Stimulated activated CD8-positive, alpha-beta memory T cell treated with anti-CD3 and anti-CD28 coated beads, Interleukin-2, amount 100 ng/mL, for 1 hour (primary cell): ENCODE measurements at places on chromosomes 1 and 21.

- DNase-seq = no peak
These were observed 46.0 kb upstream of the PLA2G4A start for GRCh38 chr1:186782791-186783190.

DNA sequence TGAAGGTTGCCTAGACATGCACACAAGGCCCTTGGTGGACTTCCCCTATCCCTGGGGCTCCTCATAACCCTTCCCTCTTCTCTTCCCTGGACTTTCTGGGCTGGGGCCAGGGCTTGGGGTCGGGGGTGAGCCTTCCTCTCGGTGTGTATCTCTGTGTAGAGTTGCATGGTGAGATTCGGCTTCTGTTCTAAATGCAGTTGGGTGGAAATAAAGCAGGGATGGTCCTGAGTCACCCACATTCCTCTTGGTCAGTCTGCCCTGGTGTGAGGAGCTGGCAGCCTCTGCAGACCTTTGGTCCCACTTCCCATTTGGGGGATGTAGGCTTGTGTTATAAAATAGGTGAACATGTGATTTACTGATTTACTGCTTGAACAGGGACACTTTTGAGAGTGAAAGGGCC, 38.0 kb downstream of the ADARB1 start:
- no peak for DNase-seq

DNA sequence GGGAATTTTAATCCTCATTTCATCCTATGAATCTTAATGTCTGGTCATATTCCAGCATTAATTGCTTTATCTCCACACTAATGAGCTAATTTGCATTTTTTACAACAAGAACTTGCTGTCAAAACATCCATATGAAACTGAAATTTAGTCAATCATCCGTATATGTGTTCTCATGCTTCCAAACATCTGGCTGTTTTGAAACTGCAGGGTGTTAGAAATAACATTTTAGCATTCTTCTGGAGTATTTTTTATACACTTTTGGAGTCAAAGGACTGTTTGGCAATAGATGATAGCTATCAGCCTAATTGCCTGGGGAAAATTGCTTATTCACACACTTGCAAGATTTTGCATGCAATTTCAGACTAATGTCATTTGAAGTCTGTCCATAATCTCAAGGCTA, 1639.3 kb downstream of the KCNT2 start:
- no peak for DNase-seq

DNA sequence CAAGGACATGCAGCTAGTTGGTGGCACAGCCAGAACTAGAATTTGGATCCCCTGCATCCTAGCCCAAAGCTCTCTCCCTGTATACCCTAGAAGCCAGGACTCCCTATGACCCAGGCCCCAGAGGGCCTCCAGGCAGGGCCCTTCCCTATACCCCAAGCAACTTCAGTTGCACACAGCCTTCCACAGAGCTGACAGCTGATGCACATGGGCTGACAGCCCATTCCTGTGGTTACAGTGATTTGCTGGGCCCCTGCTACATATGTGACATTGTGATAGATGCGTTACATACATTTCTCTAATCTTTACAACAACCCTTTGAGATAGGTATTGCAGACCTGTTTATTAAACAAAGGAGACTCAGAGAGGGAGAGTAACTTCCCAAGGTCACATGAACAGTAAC, 5.8 kb downstream of the ATP1A2 start:
- DNase-seq = no peak
